Hematopoietic multipotent progenitor cell treated with erythropoietin and hydrocortisone succinate and interleukin-3 and kit ligand, for 8 days (in vitro differentiated cells): ENCODE measurements at places on chromosomes 11 and 22.
A peak's percentile ranks its signal among the peaks of the same experiment; 100 is the strongest.

DNA sequence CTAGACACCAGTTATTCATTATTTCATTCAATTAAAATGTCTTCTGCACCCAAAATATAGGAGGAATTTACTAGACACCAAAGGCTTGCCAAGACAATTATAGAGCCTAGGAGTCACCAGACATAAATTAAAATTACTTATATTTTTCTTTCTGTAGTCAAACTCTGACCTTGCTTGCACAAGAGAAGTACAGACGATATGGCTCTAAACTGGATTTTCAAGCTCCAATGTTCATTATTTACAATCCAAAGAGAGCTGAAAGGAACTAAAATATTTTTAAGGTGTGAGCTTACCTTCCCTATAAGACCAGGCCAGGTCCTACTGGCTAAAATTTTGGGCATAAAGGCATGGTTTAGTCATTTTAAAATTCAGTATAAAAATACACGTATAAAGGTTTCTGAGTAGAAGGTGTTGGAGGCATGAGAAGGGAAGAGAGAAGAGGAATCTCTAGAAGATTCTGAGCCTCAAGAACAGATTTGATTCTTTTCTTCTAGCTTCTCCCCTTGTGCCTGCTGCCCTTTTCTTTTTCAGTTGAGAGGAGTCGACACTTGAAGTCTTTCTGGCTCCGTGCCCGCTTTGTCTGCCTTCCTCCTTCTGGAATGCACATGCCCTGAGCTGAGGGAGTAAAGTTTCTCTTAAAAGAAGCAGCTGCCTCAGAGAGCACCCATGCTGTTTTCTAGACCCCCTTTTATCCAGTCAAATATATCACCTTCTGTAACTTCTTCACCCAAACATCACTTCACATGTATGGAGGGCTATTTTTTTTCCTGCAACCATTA, 13.5 kb downstream of the C11orf97 start:
- peak; percentile 34 for DNase-seq

DNA sequence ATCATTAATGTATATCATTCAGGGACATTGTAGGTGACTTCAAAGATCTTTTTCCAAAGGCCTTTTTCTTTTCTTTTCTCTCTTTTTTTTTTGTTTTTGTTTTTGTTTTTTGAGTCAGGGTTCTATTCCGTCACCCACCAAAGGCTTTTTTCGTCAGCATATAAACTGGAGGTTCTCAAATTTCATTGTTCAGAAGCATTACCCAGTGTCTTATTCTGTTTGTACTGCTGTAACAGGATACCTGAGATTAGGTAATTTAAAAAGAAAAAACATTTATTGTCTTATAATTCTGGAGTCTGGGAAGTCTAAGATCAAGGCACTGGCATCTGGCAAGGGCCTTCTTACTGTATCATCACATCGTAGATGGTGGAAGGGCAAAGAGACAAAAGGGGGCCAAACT, 6.4 kb upstream of the SYT9 start:
- DNase-seq: no peak

- DNase-seq: no peak
Observed at GRCh38 chr11:84313830-84314359, 1027.7 kb upstream of the CCDC90B start.

- peak; percentile 63 for DNase-seq
Observed at GRCh38 chr22:21624120-21624879, 5.5 kb downstream of the YDJC start.

- no peak for DNase-seq
Observed at GRCh38 chr11:119436093-119436492, 13.1 kb upstream of the THY1 start.

GRCh38 chr11:90556606-90557005, 333.8 kb upstream of the CHORDC1 start:
- DNase-seq: no peak

GRCh38 chr22:31647523-31648320, 14.3 kb downstream of the PISD start:
- no peak for DNase-seq

DNA sequence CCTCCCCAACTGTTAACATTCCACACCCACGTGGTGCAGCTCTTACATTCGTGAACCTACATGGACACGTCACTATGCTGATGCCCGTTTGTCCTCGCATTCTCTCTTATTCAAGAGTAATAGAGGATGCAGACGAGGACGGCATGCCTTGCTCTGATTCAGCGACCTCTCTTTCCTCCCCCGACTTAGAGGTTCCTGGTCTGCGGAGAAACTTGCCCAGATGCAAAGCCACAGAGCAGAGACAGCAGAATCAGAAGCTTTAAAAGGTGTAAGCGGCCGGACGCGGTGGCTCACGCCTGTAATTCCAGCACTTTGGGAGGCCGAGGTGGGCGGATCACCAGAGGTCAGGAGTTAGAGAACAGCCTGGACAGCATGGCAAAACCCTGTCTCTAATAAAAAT, 288.0 kb downstream of the NTM start:
- no peak for DNase-seq

DNA sequence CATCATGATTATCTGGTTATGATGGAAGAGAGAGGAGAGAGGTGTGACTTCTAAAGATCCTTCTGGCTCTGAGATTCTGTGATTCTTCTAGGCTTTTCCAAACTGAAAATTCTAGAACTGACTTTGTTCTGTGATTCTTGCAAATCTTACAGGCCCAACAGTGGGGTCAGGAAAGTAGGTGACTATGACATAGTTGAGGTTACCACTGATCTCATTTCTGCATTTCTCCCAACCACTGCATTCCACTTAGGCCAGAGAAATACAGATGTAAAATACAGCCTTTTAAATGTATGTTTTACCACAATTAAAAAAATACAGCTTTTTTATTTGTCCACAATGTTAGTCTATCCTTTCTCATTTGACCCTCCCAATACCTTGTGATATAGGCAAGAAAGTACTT, 83.7 kb downstream of the STIM1 start:
- DNase-seq: no peak

- no peak for DNase-seq
Observed at GRCh38 chr11:103257360-103257759, 148.1 kb downstream of the DYNC2H1 start.

GRCh38 chr22:40397396-40397795, 27.0 kb downstream of the SGSM3 start:
- DNase-seq: no peak

GRCh38 chr11:69122630-69123431, 32.9 kb upstream of the SMIM38 start:
- peak; percentile 65 for DNase-seq

DNA sequence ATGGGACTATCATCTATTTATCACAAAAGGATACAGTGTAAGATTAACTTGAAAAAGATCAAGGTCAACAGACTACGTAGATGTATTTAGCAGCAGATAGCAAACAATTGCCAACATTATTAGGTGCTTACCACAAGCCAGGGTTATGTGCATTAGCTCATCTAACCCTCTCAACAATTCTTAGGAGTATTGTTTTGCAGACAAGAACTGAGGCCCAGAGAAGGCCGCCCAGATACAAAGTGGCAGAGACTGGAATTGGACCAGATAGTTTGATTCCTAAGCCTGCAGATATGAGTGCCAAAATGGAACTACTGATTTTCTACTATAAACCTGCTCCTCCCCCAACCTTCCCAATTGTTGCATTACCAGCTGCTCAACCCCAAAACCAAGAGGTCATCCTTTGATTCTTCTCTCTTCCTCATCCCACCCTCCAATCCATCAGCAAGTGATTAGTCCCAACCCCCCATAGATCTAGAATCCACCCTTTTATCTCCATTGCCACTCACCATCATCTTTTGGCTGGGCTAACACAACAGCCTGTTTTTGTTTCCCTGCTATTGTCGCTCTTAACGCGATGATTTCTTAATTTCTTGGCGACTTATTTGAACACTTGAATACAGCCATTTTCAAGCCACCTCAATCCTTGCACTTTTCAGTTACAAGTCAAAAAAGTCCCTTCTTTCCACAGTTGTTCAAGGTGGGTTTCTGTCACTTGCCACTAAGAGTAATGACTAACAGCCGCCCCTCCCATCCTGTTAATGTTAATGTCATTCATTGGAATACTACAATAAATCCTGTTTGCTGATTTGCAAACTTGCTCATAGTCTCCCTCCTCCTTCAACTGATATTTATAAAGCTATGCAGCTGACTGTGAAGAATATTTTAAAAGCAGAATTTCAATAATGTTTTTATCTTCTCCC, 2.7 kb downstream of the TMEM123 start:
- no peak for DNase-seq

- no peak for DNase-seq
Observed at GRCh38 chr11:11117730-11118129, 235.3 kb downstream of the CSNK2A3 start.

- DNase-seq: peak; percentile 81
Observed at GRCh38 chr22:31230871-31231621, 18.9 kb downstream of the LIMK2 start.

GRCh38 chr22:28148816-28149465, 229.9 kb upstream of the PITPNB start:
- DNase-seq: no peak

DNA sequence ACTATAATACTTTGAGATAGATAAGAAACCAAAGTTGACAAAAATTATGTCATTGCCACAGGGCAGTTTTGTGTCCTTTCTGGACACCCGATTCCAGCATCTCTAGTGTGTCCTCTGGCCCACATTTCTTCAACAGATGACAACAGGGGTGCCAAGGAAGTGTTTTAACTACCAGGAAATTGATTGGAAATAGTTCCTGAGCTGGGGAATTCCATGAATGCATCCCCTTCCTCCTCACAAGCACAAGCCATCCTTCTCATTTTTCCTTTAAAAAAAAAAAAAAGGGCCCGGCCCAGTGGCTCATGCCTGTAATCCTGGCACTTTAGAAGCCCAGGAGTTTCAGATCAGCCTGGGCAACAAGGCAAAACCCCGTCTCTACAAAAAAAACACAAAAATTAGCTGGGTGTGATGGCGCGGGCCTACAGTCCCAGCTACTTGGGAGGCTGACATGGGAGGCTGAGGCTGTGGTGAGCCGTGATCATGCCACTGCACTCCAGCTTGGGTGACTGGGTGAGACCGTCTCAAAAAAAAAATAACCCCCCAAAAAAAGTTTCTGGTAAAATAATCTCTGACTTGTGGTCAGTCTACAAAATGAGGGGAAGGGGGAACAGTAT, 797 bp upstream of the B3GAT3 start:
- DNase-seq: no peak

- DNase-seq: no peak
Observed at GRCh38 chr11:104916442-104916841, 18.2 kb upstream of the CASP12 start.

DNA sequence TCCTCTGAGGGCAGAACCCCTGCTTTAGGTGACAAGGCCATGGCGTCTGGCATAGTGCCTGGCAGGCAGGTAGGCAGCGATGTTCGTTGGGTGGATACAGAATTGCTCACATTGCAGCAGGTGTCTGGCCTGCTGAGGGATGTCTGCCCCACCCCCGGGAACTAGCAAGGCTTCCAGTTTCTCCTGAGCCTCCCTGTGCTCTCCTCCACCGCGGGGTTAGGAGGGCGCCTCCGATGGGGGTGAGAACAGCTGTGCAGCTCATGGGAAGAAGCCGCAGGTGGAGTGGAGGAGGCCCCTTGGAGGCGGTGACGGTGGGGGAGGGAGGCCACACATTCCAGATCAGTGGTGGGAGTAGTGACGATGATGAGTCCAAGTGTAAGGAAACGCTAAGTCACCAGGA, 48.3 kb upstream of the JAM3 start:
- DNase-seq: no peak

DNA sequence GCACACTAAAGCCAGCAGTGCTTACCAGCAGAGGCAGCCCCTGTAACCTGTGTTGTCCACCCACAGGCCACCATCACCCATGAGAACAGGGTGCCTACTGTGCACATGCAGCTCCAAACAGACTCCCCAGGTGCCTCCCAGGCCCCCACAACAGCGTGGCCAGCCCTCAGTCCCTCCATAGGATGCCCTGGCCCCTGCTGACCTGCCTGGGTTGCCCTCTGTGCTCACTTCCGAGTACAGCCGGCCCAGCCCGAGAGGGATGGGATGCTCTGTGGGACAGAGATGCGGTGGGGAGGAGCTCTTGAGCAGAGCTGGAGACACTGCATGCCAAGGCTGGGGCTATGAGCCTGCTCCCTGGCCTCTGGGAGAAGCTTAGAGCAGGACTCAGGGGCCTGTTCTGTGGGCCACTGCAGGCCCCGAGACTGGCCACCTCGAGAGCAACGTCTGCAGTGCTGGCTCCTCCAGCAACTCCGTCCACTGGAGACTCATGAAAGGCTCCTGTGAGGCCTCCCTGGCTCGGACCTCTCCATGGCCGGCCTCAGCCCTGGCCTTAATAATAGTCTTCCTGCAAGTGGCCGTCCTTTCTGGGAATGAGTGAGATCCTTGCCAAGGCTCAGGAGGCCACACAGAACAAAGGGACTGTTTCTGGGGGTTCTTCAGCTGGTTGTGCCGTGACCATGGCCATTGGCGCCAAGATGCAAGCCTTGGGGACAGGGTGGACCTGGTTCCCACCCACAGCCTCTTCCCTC, 27.0 kb downstream of the FADS2 start:
- no peak for DNase-seq

- no peak for DNase-seq
Observed at GRCh38 chr22:42077486-42078125, 1.9 kb upstream of the SMDT1 start.

DNA sequence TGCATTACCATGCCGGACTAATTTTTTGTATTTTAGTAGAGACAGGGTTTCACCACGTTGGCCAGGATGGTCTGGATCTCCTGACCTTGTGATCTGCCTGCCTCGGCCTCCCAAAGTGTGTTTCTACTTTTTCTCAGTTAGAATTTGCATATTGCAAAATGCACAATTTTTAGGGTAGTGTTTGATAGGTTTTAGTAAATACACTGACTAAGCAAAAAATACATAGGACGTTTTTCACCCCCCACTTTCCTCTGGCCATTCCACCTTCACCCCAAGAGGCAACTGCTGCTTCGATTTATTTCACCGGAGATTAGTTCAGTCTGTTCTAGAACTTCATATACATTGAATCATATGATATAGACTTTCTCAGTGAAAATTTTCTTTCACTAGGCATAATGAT, 1269.1 kb downstream of the TBC1D22A start:
- no peak for DNase-seq

- peak; percentile 81 for DNase-seq
Observed at GRCh38 chr11:73143126-73143838, 1.2 kb upstream of the FCHSD2 start.

DNA sequence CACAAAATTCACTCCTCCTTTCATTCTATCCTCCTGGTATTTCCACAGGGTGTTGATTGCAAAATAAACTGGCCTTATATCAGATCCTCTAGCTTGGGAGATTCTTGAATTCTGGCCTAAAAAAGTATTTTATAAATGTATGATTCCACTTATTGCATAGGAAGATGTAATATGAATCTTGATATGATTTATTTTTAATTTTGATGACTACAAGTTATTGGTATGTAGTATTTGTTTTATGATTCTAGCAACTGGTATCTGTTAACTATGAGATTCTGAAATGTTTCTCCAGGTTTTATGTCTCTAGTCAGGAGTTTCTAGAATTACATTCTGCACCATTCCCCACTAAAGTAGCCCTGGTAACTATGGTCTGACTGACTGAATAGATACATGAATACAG, 373.9 kb upstream of the C11orf87 start:
- no peak for DNase-seq

GRCh38 chr22:29528144-29528543, 25.4 kb downstream of the THOC5 start:
- DNase-seq: no peak
